ENCODE measurements at places on chromosomes 5 and 9.

DNA sequence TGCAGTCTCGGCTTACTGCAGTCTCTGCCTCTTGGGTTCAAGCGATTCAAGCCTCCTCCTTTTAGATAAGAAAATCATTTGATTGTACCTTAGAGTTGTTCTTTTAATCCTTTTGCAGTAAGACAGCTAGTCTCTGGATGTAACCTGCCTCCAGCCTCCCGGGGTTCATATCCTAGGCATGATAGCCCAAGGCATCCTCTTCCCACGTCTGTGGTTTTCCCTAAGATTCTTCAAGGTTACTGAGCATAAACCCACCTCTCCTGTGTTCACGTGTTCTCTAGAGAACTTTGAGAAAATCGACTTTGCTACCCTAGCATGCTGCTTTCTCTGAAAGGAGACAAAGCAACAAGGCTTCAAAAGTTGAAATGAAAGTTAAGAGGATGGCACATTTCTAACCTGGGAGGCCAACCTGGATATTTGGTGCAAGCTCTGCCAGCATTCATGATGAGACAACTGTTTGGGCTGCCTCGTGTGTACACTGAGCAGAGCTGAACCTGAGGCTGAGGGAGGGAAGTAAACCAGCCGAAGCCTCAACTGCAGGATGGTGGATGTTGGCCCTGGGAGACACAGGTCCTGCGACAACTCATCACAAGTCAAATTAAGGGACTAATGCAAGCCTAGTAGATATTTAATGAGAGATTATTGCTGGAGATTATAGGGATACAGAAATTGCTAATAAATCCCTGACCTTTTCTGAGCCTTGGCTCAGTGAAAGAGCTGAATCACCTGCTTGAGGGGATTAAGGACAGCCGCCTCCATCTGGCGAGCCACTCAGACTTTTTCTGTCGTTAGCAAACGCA, 261.8 kb downstream of the ARHGAP26 start:
- no peak for DNase-seq

DNA sequence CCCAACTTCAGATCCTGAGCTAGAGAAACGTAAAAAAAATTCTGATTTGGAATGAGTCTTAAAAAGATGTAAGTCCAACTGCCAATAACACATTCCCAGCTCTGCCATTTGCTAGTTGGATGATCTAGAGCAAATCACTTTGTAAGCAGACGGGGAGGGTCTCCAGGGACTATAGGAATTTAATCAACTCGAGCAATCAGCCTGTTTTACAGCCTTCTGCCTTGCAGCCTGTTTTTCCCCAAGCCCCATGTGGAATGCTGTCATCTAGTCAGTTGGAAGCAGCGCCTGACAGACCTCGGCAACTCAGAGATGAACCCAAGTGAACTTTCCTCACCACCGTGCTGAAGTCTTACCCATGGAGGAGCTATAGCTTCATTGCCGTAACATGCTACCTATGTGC, 34.8 kb upstream of the HRH2 start:
- no peak for DNase-seq

DNA sequence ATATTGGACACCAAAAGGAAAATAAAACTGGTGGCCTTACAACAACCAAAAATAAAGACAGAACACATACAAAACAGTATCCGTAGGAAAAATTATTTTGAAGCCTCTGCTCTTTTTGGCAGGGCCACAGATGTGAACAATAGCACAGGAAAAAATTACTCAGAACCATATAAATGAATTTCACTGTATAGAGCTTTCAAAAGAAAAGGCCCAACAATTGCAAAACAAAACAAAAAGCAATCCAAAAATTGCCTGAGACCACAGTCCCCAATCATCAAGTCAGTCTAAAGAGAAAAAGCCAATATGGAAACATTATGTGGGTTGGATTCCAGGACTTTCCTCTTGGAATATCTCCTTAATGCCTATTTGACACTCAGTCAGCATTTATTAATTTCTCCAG, 243.8 kb downstream of the CEMIP2 start:
- no peak for DNase-seq

GRCh38 chr5:14211818-14212803, 69.0 kb downstream of the TRIO start:
- no peak for DNase-seq

DNA sequence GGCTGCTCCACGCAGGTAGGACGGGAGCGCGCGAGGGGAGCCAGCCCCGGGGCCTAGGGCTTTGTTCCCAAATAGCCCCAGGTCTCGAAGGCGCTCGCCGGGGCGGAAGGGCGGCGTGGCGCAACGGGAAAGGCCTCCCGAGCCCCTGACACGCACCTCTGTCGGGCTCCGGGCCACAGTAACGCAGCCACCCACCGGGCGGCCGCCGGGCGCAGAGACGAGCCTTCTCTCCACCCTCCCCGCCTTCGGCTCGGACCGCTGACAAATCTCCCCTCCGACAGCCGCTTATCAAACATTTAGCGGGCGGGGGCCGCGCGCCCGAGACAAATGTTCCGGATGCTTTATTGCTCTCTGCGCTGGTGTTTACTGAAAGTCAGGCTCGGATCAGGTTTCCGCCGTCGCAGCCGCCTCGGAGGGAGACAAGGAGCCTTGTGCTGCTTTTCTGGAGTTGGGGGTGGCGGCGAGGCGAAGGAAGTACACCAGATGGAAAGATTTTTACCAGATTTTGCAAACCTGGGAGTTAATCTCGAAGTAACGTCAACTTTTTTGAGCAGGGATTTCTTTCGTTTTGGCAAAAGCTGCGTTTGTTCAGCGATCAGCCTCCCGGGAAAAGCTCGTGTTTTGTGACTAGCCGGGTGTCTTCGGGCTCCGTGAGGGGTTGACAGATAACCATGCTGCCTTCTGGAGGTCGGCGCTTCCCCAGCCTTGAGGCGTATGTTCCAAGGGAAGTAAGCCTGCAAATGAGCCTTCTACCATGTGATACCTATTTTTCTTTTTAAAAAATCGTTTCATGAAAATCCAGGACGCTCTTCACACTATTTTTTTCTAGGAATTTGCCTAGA, 950 bp downstream of the RGMB start:
- DNase-seq, result no peak

DNA sequence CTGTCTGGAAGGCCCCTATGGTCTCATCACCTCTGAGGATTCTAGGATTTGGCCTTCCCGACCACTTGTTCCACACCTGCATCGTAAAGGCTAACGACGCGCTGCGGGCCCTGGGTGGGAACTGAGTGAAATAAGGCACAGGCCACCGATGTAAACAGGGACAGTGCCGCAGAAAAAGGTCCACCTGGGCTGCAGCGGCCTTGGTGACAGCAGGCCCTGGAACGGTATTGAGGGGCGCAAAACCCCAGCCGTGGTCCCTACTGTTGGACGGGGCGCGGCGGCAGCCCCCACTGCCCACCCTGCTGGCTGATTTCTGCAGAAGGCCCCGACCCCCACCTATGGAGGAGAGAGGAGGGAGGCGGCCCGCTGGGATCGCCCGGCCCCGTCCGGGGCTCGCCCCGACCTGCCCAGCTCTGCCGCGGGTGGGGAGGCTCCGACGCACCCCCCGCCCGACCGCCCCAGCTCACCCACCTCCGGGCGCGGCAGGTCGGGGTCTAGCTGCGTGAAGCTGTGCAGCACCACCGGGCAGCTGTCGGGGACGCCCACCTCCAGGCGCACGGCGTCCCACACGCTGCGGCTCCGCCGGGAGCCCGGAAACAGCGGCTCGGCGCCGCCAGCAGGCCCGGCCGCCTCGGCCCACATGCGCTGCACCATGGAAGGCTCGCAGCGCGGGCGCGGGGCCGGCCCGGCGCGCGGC, 391 bp downstream of the RALGDS start:
- DNase-seq, result no peak

- DNase-seq, result no peak
These were observed 14.8 kb downstream of the ATP10B start for GRCh38 chr5:160837211-160837610.

GRCh38 chr5:91059409-91059808, 323.7 kb downstream of the ARRDC3 start:
- no peak for DNase-seq

- no peak for DNase-seq
These were observed 7.3 kb upstream of the FOXE1 start for GRCh38 chr9:97845763-97846162.
